Neural progenitor cell (in vitro differentiated cells): ENCODE measurements at places on chromosomes 6 and 20. TPM values are rescaled to one million over a fixed set of nuclear protein-coding genes. Genes with fewer than 3 reads are reported as not detected.

The PGC gene
- total RNA-seq = not detected in 2 replicates

DNA sequence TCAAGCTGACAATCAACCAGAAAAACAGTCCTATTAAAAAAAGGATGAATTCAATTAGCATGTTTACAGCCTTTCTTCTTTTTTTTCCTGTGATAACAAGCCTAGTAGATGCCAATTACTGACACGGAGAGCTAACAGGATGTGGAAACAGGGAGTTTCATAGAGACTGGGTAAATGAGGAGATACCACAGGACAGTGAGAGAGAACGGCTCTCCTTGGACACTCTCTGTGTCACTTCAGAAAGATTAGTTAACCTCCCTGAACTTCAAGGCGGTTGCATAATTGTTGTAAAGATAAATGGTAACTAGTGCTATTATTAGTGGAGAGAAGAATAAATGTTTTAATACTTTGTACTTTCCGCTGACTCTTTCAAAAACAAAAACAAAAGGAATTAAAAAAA is 14.8 kb downstream of the SLC17A5 start:
- DNase-seq = no peak

- no peak for DNase-seq
These were observed 32.3 kb upstream of the THEMIS start for GRCh38 chr6:127933137-127933536.

GRCh38 chr6:161694995-161695394 is 421.1 kb upstream of the AGPAT4 start:
- peak; percentile 21 for DNase-seq

GRCh38 chr6:144305985-144306384 is 20.9 kb downstream of the UTRN start:
- no peak for DNase-seq

The SOBP gene
- total RNA-seq = 11.0 and 12.6 TPM in 2 replicates

DNA sequence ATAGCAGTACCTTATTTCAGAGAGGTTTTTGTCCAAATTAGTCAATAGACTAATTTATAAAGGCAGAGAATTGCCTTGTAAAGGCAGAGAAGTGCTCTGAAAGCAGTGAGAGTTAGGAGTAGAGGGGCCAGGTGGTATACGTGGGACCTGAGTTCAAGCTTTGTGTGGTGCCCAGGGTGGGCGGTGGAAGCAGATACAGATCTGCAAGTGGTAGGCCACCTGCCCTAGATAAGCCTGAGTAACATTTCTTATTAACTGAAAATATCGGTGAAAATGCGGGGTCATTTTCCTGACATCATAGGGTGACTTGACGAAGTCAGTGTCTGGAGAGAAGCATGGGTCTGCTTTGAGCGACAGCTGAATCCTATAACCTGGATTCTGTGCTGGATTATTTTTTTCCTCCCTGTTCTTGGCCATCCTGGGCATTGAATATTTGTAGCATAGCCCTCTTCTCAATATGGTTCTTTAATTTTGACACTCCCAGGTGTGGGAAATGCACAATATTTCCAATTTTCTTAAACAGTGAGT is 62.2 kb upstream of the SUPT3H start:
- no peak for DNase-seq

GRCh38 chr6:12348530-12349511 is 58.7 kb downstream of the EDN1 start:
- DNase-seq = no peak

GRCh38 chr6:17869010-17869752 is 118.3 kb downstream of the KIF13A start:
- no peak for DNase-seq

GRCh38 chr6:2102966-2103365 is 142.4 kb downstream of the GMDS start:
- no peak for DNase-seq

GRCh38 chr6:154765273-154765672 is 32.1 kb downstream of the SCAF8 start:
- DNase-seq = no peak

- DNase-seq = peak; percentile 49
These were observed 10.5 kb downstream of the FYN start for GRCh38 chr6:111862741-111863140.

DNA sequence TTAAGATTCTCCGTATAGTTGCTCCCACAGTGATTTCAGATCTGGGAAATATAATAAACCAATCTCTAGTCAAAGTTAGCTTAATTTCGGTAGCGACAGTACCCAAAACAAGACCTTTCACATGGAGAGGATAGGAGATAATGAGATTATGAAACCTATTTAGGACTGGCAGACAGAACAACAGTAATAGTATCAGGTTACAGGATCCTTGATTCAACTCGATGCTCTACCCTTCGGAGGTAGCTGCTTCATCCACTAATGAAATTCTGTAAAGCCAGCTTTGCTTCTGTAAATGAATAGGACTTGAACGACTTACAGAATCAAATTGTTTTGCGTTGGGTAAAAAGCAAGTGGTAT is 534 bp upstream of the AKIRIN2 start:
- DNase-seq = peak; percentile 84

- DNase-seq = no peak
These were observed 63.4 kb downstream of the PRDM1 start for GRCh38 chr6:106149472-106150069.

DNA sequence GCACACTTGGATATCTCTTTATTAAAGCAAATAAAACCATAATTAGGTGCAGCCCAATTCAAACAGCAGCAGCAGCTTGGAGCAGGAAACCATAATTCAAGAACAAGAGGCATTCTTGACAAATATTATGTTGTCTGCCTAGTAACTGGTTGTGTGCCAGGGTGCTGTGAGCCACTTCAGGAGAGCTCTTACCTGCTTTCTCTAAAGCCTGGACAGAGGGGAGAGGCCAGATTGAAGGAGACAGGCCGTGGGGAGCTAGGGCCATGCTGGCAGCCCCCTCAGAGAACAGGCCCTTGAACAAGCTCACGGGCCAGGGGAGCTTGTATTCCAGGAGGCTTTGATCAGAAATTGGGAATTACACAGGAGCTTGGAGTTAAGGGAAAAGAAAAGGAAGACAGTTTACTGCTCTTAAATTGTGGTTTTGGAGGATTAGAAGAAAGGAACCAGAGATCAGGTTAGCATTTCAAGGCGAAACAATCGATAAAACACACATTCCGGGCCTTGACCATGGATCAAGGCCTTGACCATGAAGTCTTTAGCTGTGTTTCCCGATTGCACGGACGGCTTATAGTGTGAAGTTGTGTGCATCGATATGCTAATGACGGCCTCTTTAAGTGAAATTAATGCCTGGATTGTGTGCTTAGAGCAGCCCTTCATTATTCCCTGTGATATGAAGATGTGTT is 69.8 kb upstream of the NKX2-2 start:
- no peak for DNase-seq

DNA sequence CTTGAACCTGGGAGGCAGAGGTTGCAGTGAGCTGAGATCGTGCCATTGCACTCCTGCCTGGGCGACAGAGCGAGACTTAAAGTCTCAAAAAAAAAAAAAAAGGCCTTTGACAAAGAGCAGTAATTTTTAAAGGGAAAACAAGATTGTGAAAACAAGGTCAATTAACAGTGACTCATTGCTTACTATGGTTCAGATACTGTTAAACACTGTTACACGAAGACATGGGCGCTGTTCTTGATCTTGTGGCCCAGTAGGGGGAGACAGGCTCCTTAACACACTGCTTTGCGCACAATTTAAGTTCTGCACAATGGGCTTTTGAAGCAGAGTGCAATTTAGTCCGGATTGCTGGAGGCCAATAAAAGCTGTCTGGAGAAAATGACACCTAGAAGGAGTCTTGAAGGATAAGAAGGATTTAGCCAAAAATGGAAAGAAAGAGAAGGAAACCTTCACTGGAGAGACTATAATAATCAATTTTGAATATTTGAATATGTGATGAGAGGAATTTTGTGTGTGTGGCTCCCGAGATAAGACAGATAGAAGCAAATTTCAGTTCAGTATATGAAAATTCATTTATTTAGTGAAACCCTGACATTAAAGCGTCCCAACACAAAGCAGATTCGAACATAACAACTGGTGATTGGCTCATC is 6.0 kb upstream of the LATS1 start:
- peak; percentile 58 for DNase-seq

The KCNB1 gene
- 0.97 and 1.0 TPM in 2 replicates for total RNA-seq

DNA sequence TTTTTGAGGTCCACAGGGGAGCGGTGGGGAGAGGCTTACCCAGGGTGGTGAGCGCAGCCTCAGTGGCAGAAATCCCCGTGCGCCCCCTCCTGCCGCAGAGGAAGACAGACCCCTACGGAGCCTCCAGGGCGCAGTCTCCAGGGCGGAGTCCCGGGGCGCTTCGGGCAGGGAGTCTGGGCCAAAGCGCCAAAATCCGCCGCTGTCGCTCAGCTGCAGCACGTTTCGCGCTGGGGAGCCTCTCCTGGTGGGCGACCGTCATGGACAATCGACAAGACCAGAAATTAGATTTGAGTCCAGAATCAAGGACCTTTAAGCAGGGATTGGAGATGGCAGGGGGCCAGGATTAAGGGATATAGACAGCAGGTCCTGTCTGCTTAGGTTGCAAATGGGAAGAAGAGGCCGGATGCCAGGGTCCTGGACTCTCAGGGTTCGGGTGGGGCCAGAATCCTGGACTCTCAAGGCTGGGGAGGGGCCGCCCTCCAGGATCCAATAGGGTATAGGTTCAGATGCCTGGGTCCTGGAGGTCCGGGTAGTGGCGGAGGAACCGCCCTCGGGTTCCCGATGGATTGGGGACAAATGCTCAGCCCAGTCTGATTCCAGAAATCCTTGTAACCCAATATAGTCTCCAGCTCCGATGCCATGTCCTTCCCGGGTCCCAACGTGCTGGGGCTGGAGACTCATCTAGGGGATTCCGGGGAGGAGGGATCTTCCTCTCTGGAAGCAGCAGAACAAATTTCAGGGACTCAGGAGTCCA is 7.9 kb upstream of the HLA-E start:
- peak; percentile 43 for DNase-seq

The NRSN1 gene
- 0.19 and 0.31 TPM in 2 replicates for total RNA-seq

The PRL gene
- total RNA-seq = not detected in 2 replicates

The ELOVL4 gene
- 11.6 and 17.2 TPM in 2 replicates for total RNA-seq

GRCh38 chr6:113671421-113671820 is 185.7 kb upstream of the MARCKS start:
- no peak for DNase-seq

DNA sequence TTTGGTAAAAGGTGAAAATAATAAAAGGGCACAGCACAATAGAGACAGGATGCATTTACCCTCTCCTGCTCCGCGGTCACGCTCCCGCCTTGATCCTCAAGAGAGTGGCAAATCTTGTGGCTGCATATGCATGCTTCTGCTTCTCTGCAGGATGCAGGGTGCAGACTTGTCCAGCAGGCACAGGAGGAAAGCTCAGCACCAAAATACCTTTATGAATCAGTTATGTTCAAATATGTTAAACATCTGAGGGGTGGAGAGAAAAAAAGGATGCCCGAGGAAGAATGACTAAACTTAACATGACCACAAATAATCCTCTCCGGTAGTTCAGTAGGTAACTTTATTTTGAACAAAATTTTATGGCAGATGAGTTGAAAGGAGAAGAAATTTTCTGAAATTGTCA is 366.1 kb upstream of the SOX4 start:
- no peak for DNase-seq

The GJA10 gene
- total RNA-seq = 0.37 TPM in 1 of 2 replicates, not detected in the other

- DNase-seq = no peak
These were observed 39.1 kb downstream of the PGM3 start for GRCh38 chr6:83153883-83154521.

The ITPR3 gene
- total RNA-seq = 1.5 and 3.4 TPM in 2 replicates

GRCh38 chr6:26595669-26596269 is 984 bp upstream of the ABT1 start:
- DNase-seq = peak; percentile 97

The FOXF2 gene
- total RNA-seq = not detected in 2 replicates

GRCh38 chr6:43997345-43997677 is 129.9 kb downstream of the MRPL14 start:
- DNase-seq = no peak

GRCh38 chr6:106643061-106643460 is 13.7 kb downstream of the QRSL1 start:
- no peak for DNase-seq

The BPIFB1 gene
- total RNA-seq = not detected in 2 replicates

The TULP1 gene
- 0.46 TPM in 1 of 2 replicates, not detected in the other for total RNA-seq

DNA sequence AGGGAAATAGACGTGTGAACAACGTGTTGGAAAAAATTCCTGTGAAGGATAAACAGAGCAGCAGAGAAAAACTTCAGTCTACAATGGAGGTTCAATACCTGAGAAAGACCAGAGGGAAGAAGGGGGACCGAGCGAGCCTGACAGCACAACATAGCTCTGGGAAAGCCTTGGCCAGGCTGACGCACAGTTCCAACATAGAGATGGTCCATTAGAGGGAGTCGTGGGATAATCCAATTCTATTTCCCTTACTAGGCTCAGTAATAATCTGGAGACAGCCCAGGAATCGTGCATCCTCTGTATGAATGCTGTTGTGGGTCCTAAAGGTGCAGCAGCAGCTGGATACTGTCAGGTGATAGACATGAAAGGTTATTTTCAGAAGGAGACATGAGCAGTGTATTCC is 370.8 kb upstream of the BTBD3 start:
- no peak for DNase-seq

DNA sequence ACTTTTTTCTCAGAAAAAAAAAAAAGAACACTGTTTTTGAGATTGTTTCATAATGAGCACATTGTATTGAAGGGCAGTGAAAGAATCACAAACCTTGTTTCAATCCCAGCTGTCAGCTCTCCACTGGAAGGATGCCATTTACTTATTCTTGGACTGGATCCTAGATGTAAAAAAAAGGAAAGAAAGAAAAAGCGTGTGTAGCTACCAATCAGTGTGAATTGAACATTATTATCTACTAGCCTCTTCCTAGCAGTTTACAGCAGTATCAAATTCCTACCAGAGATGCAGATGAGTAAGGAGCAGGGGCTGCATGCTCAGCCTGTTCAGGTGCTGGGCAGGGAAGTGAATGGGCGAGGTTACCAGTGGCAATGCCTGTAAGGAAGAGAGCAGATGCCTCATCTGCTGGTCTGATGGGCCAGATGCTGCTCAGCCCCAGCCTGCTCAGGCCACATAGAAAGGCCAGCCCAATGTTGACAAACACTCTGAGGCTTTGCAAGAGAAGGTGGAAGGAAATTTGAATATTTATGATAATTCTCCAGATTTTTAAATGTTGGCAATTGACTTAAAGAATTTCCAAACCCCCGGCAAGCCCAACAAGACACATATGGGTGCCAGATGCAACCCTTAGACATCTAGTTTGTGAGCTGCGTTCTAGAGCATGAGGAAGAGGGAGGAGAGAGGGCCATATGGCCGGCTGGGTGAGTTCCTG is 189.5 kb downstream of the IBTK start:
- no peak for DNase-seq

DNA sequence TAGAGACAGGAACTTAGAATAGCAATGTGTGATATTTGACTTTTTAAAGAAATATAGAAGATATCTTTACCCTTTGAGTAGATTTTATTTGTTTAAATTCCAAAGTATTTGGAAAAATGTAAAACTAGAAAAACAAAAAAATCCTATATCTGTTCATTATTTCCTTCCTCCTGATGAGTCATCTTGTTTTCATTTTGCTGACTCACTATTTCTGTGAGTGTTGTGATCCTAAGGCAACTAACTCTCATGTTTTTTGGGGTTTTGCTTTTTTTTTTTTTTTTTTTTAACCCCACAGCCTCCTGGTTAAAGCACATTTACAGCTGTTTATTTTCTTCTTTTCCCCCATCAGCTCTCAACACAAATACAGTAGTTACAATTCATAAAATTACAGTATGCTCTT is 37.8 kb upstream of the THEMIS start:
- DNase-seq = no peak
